Hindlimb muscle (tissue), 1 donor: ENCODE measurements at places on chromosomes 13 and 19.

DNA sequence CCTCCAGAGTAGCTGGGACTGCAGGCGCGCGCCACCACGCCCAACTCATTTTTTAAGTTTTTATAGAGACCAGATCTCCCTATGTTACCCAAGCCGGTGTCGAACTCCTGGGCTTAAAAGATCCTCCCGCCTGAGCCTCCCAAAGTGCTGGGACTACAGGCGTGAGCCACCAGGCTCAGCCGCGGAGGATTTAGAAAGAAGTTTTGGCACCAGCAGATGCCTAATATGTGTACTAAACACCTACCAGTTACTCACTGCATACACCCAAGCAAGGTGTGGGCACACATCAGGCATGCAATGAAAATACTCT lies 464 bp upstream of the ZFP14 start:
- DNase-seq, result no peak

GRCh38 chr13:43009506-43009905 lies 13.9 kb upstream of the DNAJC15 start:
- no peak for DNase-seq

GRCh38 chr13:40352802-40353562 lies 313.5 kb downstream of the FOXO1 start:
- DNase-seq, result peak; percentile 21

DNA sequence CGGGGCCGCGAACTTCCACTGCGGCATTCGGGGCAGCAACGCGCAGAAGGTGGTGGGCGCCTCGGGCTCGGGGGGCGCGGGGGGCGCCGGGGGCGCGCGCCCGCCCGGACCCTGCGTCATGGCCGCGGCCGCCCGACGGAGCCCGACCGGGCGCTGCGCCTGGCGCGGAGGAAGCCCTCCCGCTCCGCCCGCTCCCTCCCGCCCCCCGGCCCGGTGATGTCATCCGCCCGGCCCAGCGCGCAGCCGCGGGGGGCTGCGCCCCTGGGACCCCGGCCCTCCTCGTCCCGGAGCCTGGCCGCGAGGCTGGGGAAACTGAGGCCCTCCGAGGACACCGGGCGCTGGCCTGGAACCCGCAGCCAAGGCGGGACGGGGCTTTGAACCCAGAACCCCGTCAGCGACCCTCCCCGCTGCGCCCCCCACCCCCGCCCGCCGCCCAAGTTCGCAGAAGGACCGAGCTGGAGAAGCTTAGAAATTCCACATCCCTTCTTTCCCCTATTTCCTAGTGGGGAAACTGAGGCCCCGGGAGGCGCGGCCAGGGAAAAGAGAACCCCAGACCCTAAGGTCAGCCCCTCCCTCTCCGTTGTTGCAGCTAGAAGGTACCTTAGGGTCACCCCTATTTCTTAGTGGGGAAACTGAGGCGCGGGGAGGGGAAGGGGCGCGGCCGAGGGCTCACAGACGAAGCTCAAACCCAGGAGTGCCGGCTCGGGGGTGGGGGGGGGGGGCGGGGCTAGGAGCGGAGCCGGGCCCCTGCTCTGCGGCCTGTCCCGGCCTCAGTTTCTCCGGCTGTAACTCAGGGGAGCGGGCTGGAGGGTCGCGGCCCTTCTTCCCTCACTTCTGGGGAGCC lies at the start of gene SHC2:
Gene SHC2, minus strand, starts transcription at position 157 of the 844 bp plus-strand sequence. Its CDS starts 37 bp downstream, at position 120.
- peak; percentile 80 for DNase-seq

GRCh38 chr19:29609636-29610035 lies 3.6 kb downstream of the POP4 start:
- no peak for DNase-seq

DNA sequence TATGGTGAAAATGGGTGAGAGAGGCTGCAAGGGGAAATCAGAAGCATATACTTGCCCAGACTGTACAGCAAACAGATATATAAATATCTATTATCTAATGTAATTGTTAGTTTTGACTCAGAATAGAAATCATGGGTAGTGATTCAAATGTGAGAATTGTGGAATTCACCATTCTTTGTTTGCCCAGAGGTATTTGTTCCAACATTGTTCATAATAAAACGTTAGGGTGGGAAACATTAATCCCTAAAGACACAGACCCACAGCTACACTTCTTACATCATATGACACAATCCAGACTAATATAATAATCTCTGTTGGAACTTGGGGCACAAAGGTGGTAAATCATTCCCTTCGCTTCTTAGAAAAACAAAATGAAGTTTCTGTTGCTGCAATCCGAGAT lies 646.5 kb upstream of the SLITRK6 start:
- DNase-seq, result no peak

DNA sequence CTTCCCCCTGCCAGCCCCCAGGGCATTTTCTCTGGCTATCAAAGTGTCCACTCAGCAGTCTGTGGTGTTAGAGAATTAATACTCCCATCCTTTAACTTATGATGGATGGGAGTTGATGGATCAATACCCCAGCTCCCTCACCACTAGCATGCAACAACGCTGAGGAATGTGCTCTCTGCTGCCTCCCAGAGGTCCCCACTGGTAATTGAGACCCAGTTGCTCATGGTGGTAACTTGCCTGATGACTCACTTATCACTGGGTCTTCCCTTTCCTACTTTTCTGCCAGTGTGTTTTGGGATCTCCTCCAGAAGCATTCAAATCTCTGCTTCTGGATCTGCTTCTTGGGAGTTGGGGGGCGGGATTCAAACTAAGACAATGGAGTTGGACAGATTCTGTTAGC lies 20.3 kb upstream of the CACNA1A start:
- DNase-seq, result no peak
